Activated T-cell treated with anti-CD3 and anti-CD28 coated beads, Interleukin-2, amount 50 U/mL, for 48 hours (primary cell): ENCODE measurements at places on chromosomes 1 and 21.

- DNase-seq, result peak; percentile 55
These were observed 35.4 kb downstream of the RSPH1 start for GRCh38 chr21:42460391-42461184.

DNA sequence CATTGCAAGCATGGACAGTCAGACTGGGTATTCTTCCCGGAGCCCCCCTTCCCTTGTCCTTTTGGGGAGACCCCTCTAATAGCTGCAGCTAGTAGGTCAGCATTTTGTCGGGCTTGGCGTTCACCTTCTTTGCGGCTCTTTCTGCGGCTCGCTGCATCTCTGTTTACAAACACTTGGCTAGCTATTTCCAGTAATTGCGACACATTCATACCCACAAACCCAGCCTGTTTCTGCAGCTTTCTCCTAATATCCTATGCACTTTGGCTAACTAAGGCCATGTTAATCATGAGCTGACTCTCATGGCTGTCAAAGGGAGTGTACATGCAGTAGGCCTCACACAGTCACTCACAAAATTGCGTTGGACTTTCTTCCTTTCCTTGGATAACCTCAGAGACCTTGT lies 716.4 kb downstream of the AMY1C start:
- no peak for DNase-seq

GRCh38 chr1:247357781-247358211 lies 26.1 kb upstream of the ZNF496 start:
- DNase-seq, result no peak

DNA sequence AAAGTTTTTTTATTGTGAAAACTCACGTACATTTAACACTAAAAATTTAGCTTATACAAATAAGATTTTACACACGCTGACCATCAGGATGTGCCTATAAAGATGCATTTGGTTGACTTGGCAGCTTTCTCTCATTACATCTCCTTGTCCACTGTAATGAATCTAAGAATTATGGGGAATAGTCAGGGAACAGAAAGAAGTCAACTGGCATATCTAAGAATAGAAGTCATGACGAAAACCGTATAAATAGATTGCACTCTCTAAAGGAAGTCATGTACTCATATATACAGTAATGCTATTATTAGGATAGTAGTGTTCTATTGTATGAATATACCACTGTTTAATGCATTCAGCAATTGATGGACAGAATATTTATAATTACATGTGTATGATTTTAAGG lies 575.8 kb upstream of the B3GALT2 start:
- DNase-seq, result no peak

DNA sequence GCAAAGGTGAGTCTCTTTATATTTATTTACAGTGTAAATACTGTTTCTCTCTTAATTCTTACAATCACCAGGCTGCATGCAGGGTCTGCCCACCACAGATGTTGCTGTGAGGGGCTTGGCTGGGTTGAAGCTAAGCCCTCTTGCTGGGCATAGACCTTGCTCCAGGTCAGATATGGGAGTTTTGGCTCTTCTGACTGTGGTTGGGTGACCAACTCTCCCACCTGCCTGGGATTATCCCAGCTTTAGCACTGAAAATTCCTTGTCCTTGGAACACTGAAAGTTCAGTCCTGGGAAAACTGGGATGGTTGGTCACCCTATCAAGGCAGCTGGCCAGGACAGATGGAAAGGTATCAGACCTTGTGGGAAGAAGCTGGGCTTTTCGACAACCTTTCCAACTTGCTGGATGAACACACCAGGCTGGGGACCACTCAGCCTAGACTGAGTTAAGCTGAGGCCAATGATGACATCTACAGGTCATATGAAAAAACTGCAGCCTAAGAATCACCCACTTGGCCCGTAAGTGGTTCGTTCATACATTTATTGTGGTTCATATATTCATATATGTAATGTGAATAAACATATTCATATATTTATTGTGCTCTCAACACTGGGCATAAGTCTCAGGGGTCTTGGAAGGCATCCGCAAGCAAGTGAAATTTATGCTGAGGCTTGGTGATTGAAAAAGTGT lies 26.6 kb upstream of the HPDL start:
- DNase-seq, result peak; percentile 46

DNA sequence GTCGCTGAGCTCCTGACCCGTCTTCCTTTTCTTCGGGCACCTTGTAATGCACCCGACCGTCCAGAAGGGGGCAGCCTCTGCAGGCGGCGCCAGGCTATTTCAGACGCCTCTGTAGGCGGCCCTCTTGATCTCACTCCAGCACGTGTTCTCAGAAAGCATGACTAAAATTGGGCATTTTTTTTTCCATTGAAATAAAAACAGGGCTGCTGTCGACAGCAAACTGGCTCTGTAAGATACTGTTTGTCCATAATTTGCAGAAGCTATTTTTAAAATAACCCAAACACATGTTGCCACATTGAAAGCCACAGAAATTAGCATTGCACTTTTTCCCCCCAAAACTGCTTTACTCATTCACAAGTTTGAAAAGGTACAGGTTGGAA lies 78.0 kb downstream of the STUM start:
- DNase-seq, result peak; percentile 89

DNA sequence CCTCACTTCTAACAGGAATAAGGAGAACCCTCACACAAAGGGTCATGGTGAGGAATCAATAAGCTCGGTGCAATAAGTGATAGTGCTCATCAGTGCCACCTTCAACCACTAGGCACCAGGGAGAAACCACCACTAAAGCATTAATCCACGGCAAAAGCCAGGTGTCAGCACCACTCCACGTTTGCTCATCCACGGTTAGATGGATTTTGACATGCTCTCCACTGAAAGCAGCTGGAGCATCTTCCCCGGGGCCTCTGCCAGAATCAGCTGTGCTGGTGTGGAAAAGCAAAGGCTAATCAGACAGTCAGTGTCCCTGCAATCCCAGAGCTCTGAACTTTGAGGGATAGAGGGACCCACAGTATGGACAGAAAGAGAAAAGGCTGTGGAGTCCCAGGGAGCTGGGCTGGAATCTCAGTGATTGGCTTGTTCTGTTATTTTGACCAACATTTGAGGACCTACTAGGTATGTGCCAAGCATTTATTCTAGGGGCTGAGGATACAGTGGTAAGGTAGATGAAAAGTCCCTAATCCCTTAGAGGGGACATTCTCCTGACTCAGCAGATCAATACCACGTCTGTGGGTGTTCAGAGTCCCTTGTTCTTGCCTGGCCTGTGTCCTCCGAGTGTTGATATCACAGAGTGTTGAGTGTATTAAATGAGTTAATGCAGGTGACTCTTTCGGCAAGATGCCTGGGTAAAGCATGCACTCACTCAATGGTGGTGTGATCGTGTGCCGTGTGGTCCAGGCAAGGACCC lies 41.3 kb downstream of the FHAD1 start:
- no peak for DNase-seq

- DNase-seq, result no peak
These were observed 34.0 kb upstream of the BACH1 start for GRCh38 chr21:29264721-29265120.

DNA sequence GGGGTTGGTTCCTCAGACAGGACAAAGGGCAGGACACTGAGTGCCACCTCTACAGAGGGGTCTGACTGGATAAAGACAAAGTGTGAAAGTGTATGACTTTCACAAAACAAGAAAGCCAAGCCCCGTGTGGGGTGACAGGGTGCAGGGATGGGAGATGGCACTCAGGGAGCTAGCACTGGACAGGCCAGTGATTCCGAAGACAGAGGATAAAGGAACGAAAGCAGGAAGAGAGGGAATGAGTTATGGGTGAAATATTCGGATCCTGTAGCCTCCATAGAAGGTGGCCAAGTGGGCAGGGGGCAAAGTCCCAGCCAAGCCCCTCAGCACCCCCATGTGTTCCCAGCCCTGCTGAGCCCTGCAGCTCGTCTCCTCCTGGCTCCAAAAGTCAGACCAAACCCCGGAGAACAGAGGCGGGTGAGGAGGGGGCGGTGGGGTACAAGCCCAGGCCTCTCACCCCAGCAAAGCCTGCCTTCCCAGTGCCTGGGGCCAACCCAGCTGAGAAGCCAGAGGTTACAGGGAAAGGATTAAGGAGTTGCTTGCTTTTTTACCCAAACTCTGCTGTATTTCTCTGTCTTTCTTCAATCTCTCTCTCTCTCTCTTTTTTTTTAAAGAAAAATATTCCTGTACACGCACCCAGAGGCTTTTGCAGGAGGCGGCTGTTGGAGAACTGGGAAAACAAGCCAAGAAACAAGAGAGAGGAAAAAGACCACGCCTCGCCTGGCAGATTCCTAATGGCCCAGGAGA lies 14.0 kb upstream of the WASF2 start:
- no peak for DNase-seq

DNA sequence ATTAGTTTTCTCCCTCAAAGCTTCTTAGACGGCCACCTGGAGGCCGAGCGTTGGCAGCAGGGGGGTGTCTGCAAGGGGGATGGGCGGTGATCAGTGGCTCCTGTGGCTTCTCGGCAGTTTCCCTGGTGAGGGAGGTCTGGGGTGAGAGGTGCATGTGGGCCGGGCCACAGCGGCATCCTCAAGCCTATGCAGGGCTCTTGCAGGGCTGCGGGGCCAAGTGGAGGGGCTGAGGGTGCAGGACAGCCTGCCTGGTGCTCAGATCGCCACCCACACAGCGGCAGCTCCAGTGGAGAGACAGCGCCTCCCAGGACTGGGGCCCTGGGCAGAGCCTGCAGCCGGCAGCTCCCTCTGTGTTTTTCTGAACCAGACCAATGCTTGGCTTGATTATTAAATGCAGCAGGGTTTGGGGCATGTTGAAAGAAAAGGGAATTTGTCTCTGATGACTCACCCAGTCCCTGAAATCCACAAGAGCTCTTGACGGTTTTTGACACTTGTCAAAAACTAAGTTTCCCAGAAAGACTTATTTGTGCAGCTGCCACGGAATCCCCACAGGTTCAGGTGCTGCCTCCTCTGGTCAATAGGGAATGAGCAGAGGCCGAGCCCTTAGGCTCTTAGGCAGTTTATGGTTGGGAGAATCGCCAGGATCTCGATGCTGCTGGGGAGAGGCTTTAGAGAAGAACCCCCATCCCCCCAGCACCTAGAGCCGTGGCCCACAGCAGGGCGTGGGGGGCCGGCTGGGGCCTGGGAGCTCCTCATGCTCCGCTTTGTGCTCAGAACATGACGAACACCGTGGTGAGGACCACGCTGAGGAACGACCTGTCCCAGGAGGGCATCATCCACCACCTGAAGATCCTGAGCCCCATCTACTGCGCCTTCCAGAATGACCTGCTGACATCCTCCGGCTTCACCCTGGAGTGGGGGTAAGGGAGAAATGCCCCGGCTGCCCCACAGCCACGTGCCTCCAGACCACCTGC lies 54.7 kb downstream of the UMODL1 start:
- no peak for DNase-seq

GRCh38 chr1:219427989-219428388 lies 184.9 kb downstream of the ZC3H11B start:
- DNase-seq, result no peak
